ENCODE measurements at places on chromosomes 3 and 15.

DNA sequence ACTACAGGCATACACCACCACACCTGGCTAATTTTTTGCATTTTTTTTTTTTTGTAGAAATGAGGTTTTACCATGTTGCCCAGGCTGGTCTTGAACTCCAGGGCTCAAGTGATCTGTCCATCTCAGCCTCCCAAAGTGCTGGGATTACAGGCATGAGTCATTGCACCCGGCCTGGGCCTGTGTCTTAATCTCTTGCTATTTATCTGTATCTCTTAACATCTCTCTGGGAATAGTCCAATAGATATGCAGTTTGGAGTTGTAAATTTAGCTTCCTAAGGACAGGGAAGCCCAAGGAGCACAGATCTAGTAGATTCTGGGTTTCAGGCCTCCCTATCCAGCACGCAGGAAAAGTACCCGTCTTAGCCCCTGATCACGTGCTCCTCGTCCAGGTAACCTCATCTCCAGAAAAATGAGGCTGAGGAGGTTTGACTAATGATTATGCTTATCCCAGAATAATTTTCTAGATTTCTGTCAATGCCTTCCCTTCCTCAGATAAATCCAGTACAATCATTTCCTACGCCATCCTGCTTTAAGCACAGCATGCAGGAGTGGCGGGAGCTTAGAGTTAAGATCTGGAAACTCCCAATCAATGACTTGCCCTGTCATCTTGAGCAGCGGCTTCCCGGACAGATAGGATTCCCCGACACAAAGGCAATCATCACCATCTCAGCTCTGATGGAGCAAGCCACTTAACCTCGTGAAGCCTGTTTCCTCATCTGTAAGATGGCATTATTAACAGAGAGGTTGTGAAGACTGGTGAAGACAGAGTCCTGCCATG is 12.3 kb upstream of the CTDSPL start:
- no peak for DNase-seq

GRCh38 chr3:4898454-4899313 is 80.6 kb upstream of the BHLHE40 start:
- no peak for DNase-seq

- no peak for DNase-seq
These were observed 334.3 kb upstream of the CTDSPL start for GRCh38 chr3:37527361-37527760.

DNA sequence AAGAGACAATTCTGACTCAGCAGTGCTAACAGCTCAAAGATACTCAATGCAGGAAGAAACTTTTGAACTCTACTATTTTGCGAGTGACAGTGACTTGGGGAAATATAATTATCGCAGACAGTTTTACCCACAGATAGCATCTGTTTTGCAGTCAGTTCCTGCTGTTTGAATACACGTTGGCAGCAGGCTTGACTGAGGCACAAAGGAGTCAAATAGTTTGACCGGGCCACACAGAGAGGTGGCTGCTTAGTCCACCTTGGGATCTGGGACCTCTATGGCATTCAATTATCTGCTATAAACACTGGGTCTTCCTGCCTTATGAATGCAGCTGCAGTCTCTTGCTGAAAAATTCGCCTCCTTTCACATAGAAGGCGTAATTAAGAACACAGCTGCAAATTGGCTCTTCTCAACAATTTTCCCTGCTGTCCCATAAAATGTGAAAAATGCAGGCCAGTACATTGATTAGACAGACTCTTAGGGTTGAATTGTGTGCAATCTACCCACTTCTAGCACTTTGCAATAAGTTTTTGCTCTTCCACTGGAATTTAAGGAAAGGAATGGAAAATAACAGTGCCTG is 56.5 kb downstream of the OTOL1 start:
- no peak for DNase-seq

GRCh38 chr15:95326431-95327182 is 1003.9 kb upstream of the NR2F2 start:
- DNase-seq, result peak; percentile 52

DNA sequence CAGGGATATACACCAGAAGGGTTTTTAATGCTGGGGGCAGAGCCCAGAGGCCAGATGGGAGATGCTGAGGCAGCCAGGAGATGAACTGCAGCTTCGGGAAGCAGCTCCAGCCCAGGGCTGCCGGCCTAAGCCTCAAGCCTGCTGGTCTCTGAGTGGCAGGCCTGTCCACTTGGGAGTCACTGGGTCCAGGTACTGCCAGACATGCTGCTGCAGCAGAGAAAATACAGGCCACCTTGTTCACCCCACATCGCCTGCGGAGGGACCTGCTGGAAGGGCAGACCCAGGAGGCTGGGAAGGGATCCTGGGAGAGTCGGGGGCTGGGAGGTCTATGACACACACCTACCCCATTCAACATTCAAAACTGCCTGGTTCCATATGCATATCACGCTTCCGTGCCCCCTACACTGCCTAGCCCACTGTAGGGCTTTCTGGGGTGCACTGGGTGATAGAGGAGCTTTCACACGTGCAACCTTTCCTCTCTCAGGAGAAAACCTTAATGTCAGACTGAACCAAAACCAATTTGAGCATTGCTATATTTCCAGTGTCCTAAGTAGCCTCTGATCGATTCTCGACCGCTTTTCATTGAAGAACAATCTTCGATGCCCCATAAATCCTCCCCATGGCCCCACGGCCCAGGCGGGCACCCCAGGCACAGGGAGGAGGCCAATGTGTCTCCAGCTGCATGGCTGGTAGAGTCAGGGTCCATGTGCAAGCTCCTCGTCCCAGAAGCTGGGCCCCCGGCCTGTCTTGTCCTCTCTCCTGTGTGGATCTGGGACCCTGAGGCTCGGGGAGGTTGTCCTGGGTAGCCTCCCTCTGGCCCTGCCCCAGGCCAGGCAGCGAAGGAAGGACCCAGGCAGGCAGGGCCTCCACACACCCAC is 147.4 kb downstream of the ATP10A start:
- DNase-seq, result no peak

DNA sequence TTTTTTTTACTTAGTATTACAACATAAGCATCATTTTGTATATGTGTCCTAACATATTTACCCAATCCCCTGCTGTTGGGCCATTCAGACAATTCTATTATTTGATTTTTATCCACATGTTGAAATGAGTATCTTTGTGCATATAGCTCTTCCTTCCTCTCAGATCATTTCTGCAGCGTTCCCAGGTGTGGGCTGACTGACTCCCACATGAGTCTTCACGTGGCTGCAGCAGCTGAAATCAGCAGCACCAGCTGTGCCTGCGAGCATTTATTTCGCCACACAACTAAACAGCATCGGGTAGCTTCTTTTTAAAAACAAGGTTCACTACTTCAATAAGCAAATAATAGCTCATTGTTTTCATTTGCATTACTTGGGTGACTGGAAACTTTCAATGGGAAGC is 44.5 kb upstream of the PDE8A start:
- peak; percentile 8 for DNase-seq

DNA sequence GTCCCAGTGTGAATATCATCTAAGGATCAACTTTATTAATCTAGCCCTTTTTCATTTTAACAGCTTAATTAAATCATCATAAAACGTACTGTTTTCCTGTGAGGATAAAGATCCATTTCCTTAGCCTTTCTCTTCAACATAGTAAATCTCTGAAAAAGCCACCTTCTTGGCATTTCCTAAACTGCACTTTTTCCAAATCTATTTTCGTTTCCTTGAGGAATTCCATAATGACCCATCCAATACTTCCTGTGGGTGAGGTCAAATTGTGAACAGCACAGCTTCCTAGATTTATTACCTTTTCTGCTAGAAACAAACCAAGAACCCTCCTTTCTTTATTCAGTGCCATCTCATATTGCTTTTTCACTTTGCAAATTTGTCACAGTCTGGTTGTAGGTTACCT is 129.4 kb upstream of the CNTN4 start:
- no peak for DNase-seq

- DNase-seq, result no peak
These were observed 1.4 kb downstream of the CEMIP start for GRCh38 chr15:80780416-80781221.

DNA sequence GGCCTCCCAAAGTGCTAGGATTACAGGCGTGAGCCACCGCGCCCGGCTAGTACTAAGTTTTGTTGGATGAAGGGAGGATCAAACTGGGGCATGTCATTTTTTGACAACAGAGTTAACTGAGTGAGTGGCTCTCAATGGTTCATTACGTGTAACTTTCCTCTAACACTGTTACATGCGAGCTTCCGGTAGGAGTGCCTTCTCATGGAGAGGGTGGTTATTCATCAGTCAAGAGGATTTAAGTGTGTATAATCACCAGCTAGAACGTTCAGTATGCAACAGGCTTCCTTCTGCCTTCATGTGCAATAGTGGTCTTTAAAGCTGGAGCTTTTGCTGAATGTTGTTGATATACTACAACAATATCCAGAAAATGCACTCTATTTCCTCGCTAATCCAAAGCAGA is 19.1 kb upstream of the GOLGA8A start:
- no peak for DNase-seq

DNA sequence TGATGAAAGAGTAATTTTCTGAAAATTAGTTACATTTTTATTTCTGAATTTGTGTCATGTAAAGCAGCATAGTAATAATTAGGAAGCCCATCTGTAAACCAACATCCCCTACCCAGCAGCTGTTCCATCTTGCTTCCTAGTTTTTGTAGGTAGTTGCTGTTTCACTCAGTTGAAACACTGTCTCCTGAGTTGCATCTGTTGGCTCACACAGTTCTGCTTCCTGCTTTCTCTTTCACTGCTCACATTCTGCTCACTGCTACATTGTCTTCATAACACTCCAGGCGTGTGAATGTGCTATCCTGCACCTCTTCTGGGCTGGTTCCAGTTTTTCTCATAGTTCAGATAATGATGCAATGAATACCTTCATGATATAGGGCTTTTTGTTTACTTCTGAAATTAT is 123.4 kb downstream of the EPHB1 start:
- DNase-seq, result no peak

DNA sequence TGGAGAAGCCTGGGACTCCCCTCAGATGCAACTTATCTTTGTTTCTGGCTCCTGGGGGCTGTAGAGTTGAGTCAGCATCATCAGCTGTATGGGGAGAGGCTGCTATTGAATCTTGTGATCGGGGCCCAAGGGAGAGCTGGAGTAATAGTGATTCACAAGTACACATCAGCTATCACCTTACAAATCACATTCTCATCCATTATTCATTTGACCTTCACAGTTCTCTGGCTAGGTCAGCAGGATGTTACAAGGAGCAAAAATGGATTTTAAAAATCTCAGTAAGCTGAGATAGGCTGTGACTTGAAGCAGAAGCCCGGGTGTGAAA is 175.0 kb downstream of the OPA1 start:
- peak; percentile 17 for DNase-seq

DNA sequence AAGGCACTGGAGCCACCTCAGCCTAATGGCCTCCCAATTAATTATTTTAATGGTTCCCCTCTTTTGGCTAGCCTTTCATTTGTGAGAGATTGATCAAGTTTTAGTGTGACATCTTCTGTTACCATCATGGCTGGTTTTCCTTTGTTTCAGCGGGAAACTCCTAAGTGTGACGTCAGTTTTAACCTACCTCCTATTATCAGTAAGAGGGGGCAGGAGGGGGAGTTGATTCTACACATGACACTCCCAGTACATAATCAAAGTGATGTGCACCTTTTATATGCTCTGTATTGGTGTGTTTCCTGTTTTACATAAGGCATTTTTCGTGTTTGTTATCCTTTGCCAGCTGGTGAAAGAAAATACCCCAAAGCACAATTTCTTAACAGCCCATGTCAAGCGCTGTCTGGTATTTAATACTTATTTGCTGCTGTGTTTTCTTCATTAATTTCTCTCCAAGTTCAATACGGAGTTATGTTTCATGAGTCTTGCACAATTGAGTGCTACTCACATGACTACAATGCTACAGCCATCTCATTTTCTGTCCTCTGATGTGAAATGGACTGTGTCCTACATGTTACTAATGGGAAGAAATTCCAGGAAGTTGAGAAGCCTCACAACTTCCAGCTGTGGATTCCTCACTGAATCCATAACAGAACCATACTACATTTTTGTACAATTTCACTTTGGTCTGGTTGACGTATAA is 52.2 kb upstream of the POLR2M start:
- DNase-seq, result no peak
